ENCODE measurements at places on chromosomes 16 and 17.

DNA sequence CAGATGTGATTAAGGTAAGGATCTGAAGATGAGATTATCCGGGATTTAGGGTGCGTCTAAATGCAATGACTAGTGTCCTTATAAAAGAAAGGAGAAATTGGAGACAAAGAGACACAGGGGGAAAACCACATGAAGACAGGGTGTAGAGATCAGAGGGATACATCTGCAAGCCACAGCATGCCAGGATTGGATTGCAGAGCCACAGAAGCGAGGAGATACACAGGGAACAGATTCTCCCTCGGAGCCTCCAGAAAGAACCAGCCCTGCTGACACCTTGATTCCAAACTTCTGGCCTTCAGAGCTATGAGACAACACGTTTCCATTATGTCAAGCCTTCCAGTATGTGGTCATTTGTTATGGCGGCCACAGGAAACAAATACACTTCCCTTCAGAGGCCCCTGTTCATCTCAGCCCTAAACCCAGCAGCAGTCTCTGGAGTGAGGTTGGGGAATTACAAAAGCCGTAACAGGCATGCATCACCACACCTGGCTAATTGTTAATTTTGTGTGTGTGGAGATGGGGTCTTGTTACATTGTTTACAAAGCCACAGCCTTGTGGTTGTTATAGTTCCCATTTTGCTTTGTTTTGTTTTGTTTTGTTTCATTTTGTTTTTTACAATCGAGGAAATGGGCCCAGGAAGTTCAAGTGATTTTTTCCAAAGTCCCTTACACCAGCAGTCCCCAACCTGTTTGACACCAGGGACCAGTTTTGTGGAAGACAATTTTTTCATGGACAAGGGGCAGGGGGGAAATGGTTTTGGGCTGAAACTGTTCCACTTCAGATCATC lies 51.6 kb upstream of the LYRM9 start:
- no peak for DNase-seq

DNA sequence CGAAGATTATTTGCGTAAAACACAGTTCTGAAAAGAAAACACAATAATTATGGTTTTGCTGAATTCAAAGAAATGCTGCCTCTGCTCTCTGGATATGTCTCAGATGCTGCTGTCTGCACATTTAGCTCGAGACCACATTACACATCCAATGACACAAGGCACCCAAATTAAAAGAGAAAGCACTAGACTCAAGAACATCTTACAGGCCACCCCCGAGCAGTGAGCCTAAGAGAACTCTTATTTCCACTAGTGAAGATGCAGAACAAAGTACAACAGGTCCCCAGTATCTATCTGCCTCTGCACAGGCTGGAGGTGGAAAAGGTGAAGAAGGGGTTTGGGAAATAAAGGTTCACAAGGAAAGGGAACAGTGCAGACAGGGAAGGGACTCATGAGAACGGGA lies 33.5 kb downstream of the GRB2 start:
- no peak for DNase-seq

GRCh38 chr16:87993901-87994300 lies 42.7 kb downstream of the BANP start:
- DNase-seq = no peak

DNA sequence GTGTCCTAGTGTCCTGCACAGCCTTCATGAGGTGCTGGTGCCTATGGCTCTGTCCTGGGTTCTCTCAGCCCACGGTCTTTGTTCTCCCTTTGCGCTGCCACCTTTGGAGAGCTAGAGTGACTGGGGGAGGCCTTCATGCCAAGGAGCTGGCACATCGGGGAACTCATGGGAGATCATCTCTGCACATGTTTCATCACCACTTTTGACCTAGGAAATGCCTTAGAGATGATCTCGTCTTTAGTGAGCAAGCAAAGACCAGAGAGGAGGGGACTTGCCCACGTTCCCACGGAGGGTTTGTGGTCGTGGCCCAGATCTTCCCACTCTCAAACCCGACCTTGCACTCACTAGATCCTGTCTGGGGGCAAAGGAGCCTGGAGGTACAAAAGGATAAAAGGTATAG lies 23.5 kb downstream of the TBX4 start:
- no peak for DNase-seq

- DNase-seq = no peak
These were observed 100.2 kb downstream of the WSCD1 start for GRCh38 chr17:6170349-6170748.

- DNase-seq = no peak
These were observed 5.3 kb downstream of the AP1G1 start for GRCh38 chr16:71803305-71803690.

DNA sequence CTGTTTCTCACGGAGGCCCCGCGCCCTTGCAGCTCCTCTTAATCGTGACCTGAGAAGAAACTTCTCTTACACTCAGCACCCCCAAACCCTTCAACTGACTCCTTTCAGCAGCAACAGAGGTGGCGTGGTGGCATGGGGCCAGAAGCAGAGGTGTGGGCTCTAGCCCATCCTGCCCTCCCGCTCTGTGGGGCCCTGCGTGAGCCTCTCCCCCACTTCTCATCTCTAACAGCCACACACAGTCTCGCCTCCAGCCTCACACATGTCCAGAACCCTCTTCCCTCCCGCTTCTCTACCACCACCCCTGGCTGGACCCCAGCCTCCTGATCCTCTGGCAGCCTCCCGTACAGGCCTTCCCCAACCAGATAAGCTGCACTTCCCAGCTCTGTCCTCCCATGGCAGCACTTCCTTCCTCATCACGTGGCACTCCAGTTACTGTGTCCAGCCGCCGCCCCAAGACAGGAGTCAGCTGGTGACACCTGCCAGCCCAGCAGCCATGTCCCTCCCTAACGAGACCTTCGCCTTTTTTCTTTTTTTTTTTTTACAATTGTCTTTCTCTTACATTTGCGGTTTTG lies 30.5 kb downstream of the NSMCE1 start:
- no peak for DNase-seq

DNA sequence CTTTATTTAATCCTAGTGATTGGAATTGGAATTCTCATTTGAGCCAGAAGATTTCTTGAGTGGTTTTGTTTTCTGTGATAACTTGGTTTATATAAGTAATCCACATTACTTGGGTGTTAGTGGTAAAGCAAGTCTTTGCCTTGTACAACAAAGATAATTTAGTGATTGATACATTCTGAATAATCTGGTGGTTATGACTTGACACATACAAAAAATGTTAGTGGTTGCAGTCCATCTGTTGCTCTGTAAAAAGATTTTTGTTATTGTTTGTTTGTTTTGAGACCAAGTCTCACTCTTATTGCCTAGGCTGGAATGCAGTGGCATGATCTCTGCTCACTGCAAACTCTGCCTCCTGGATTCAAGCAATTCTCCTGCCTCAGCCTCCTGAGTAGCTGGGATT lies 13.2 kb downstream of the OMG start:
- no peak for DNase-seq

DNA sequence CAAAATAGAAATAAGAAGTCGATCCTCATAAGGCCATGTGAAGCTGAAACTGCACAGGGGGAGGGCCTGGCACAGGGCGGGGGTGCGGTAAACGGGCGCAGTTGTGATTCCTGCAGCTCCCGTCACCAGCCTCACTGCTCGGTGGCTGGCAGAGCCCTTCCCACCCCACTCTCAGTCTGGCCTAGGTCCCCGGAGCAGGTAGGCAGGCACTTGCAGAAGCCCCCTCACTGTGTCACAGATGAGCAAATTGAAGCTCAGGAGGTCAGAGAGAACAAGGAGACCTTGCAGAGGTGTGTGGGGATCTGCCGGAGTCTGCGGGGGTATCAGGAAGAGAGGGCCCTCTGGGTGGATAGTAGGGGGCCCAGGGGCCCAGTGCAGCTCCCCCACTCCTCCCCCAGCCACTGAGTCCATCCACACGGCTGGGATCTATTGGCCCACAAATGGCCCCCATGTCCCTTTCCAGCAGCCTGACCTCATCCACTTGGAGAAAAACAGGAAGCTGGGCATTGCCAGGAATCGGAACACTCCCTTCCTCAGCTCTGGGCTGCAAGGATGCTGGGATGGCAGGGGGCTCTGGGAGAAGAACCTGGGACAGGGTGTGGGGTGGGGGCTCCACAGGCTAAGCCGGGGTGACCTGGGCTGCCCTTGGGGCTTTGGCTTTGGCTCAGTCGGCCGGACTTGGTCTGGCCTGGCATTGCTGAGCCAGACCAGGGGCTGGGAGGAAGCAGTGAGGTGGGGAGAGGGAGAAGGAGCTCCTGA lies 21.4 kb upstream of the MAP3K14 start:
- DNase-seq = no peak

DNA sequence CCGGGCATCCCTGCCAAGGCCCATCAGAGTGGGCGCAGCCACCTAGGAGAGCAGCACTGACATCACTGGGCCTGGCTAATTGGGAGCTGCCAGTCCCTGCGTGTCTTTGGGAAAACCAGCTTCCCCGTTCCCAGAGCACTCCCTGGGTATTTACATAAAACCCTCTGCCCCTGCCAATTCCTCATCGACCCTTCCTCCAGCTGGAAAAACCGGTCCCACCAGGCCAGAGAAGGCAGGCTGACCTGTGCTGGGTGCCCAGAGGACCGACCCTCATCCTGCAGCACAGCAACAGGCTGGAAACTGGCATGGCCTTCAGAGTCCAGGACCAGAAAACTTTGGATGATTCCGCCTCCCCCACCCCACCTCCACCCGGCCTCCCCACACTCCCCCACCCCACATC lies 8.2 kb upstream of the FOXN1 start:
- no peak for DNase-seq

DNA sequence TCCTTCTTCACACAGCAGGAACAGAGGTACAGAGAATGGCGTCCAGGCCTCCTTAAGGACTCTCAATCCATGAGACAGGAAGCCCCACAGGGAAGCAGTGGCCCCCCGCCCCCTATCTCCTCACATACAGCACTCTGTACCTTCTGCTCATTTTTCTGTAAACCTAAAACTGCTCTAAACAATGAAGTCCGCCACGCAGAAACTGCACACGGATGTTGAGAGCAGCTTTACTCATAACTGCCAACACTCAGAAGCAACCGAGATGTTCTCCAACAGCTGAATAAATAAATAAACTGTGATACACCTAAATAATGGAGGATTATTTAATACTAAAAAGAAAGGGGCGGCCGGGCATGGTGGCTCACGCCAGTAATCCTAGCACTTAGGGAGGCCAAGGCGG lies 9.9 kb downstream of the TBC1D16 start:
- DNase-seq = no peak
